ENCODE measurements at places on chromosomes 11 and 22. TPM values are rescaled to one million over a fixed set of nuclear protein-coding genes. Genes with fewer than 3 reads are reported as not detected.

The CCDC116 gene
- 1.4 TPM for total RNA-seq

The POLD4 gene
- total RNA-seq, result 19.8 TPM

The LIF gene
- total RNA-seq, result 2.3 TPM

The DGCR8 gene
- 79.8 TPM for total RNA-seq
